ENCODE measurements at places on chromosomes 3 and 15. TPM values are rescaled to one million over a fixed set of nuclear protein-coding genes. Genes with fewer than 3 reads are reported as not detected.

The GANC gene
- polyA plus RNA-seq = 14.9 TPM

The SRPRB gene
- polyA plus RNA-seq = 33.4 TPM

The NPAP1 gene
- polyA plus RNA-seq = 0.09 TPM

The PLA2G4D gene
- polyA plus RNA-seq = 0.14 TPM

The MAPK6 gene
- polyA plus RNA-seq = 26.4 TPM

The RLBP1 gene
- polyA plus RNA-seq = 0.28 TPM

The GPR156 gene
- polyA plus RNA-seq = 1.7 TPM

The SLC25A38 gene
- polyA plus RNA-seq = 19.1 TPM

The PP2D1 gene
- 0.39 TPM for polyA plus RNA-seq

The FAM131A gene
- polyA plus RNA-seq = 8.8 TPM

The SRGAP3 gene
- polyA plus RNA-seq = 22.3 TPM

The EPB42 gene
- polyA plus RNA-seq = 3.0 TPM

The ARL6 gene
- 6.4 TPM for polyA plus RNA-seq

The CPN2 gene
- not detected for polyA plus RNA-seq

The GOLGA6D gene
- 0.30 TPM for polyA plus RNA-seq

The OXTR gene
- 9.4 TPM for polyA plus RNA-seq

The NEK10 gene
- polyA plus RNA-seq = 4.6 TPM

The FAM3D gene
- not detected for polyA plus RNA-seq

The RBMS3 gene
- polyA plus RNA-seq = 28.5 TPM

The INAFM2 gene
- polyA plus RNA-seq = 14.1 TPM

The TMEM40 gene
- 30.9 TPM for polyA plus RNA-seq

The ECE2 gene
- not detected for polyA plus RNA-seq

The MESP2 gene
- polyA plus RNA-seq = 0.35 TPM

The SNX33 gene
- 12.6 TPM for polyA plus RNA-seq

The ISY1 gene
- 34.5 TPM for polyA plus RNA-seq

The MESP1 gene
- polyA plus RNA-seq = 0.85 TPM

The HHATL gene
- 73.4 TPM for polyA plus RNA-seq
